Small intestine (tissue), 16 donors: ENCODE measurements at places on chromosomes 5 and 9.
A peak's percentile ranks its signal among the peaks of the same experiment; 100 is the strongest.

GRCh38 chr5:103829585-103829984, 267.0 kb upstream of the NUDT12 start:
- H3K27ac ChIP-seq, result no peak overlapping the region
- H3K4me3 ChIP-seq, result no peak overlapping the region
- H3K27me3 ChIP-seq, result no peaks in the 10 kb centered on the region
- H3K4me1 ChIP-seq, result no peaks in the 10 kb centered on the region
- H3K36me3 ChIP-seq, result no peaks in the 10 kb centered on the region

DNA sequence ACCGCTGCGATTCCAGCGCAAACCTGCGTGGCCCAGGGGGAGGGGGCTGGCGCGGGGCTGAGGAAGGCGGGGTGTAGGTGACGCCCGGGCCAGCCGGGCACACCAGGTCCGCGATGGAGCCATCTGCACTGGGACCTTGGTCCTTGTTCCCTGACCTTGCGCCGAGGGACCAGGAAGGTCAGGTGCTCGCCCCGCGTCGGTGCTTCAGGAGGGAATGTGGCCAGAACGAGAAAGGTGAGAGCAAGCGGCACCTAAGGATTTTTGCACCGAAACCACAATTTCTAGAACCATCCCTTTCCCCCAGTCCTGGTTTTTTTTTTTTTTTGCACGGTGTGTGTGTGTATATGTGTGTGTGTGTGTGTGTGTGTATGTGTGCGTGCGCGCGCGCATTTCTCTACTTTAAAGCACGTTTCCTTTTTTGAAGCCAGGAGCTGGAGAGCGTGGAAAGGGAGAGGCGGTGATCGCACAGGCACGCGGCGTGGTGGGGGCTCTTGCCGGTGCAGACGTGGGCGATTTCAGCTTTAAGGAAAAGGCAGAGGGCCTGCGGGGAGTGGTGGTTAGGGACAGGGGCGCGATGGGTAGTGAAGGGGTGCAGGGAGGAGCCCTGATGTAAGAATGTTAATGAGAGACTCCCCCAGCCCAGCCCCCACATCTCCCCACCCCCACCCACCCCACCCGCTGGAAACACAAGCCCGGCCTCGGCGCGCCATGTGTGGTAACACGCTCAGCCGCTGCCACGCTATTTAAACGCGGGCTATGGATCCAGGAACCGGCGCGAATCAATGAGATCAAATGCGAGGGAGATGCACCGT, at the start of gene NPR3:
NPR3 (plus strand) TSS at position 772 of the 812 bp plus-strand sequence. CDS start 456 bp downstream, outside the sequence.
- no peak for DNase-seq
- H3K36me3 ChIP-seq, result no peaks in the 10 kb centered on the region
- H3K27me3 ChIP-seq, result peaks cover 58% of the 10 kb centered on the region
- peak within 1 kb of the TSS; percentile 65 for H3K27ac ChIP-seq
- H3K4me3 ChIP-seq, result peak within 1 kb of the TSS; percentile 66
- H3K4me1 ChIP-seq, result no peaks in the 10 kb centered on the region

DNA sequence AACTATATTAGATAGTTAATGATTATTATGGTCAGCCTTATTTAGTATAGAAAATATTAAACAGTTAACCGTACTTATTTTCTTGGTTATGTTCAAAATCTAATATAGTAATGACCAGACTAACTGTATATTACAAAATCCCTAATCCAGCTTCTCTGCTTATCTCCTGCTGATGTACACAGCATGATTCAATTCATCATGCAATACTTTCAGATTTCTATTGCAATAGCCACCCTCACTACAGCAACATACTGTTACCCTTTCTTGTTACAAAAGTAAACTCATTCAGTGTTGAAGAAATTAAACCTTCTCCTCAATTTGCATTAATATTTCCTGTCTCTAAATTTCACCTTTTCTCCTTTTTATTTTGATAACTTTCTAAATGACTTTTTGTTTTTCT, 1375.0 kb upstream of the NUDT12 start:
- no peaks in the 10 kb centered on the region for H3K4me1 ChIP-seq
- no peak for DNase-seq
- no peaks in the 10 kb centered on the region for H3K36me3 ChIP-seq
- H3K27ac ChIP-seq, result no peak overlapping the region

- no peaks in the 10 kb centered on the region for H3K36me3 ChIP-seq
- no peak overlapping the region for H3K27ac ChIP-seq
- H3K4me1 ChIP-seq, result no peaks in the 10 kb centered on the region
- no peak for DNase-seq
Measured at GRCh38 chr5:107329850-107330249, 340.9 kb downstream of the EFNA5 start.

DNA sequence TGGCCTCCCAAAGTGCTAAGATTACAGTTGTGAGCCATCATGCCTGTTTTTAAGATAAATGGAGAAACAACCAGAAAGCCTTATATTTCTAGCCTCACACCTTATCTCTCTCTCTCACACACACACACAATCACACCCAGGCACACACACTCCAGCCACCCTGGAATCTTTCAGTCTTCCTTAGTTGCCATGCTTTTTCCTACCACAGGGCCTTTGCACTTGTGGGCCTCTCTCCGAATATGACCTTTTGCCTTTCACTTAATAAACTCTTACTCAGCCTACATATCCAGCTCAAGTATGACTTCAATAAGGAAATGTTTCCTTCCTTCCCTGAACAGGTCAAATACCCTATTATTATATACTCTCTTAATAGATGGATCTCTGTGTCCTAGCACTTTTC, 290.7 kb downstream of the NFIB start:
- no peaks in the 10 kb centered on the region for H3K36me3 ChIP-seq
- no peak overlapping the region for H3K27ac ChIP-seq
- H3K27me3 ChIP-seq, result no peaks in the 10 kb centered on the region
- DNase-seq, result no peak

DNA sequence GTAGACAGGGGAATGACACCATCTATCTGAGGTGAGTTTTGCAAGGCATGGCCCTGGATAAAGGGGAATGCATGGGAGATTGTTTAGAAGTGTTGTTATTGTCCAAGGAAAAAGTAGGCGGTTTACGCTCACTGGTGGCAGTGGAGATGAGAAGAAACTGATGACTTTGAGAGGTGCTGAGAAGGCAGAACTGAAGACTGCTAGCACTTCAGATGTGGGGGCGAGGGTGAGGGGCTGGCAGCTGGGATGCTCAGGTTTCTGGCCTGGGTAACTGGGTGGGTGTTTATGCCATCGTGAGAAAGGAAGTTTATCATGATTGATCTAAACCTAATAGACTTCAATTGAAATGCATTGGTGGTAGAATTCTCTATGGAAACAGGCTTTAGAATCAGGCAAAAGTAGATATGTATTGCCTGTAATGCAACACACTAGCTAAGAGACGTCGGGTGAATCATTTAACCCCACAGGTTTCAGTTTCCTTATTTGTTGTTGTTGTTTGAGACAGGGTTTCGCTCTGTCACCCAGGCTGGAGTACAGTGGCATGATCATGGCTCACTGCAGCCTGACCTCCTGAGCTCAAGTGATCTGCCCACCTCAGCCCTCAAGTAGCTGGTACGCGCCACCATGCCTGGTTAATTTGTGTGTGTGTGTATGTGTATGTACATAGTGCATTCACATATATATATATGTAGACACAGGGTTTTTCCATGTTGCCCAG, 123.5 kb downstream of the SLC24A2 start:
- no peak for DNase-seq
- H3K27ac ChIP-seq, result no peak overlapping the region
- peaks cover 2% of the 10 kb centered on the region for H3K27me3 ChIP-seq
- H3K36me3 ChIP-seq, result no peaks in the 10 kb centered on the region
- H3K4me1 ChIP-seq, result no peaks in the 10 kb centered on the region

DNA sequence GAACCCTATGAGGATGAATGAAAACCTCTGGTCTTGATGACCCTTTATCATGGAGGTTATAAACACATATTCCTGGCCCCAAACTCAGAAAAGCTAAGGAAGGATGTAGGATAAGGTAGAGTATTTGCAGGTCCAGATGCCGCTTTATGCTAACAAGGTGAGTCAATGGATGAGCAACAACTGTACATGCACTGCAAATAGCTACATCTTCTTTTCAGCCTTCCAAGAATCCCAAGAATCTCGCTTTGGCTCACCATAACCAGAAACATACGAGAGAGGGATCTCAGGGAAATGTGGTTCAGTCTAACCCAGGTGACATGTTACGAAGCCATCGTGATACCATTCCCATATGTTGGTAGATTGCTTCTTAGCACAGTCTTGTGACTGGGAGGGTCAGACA, 152.3 kb upstream of the ANKH start:
- no peak for DNase-seq
- H3K4me3 ChIP-seq, result no peak overlapping the region
- H3K36me3 ChIP-seq, result no peaks in the 10 kb centered on the region
- H3K27ac ChIP-seq, result no peak overlapping the region
- no peaks in the 10 kb centered on the region for H3K4me1 ChIP-seq

- no peak for DNase-seq
- H3K4me1 ChIP-seq, result no peaks in the 10 kb centered on the region
- H3K27ac ChIP-seq, result no peak overlapping the region
Measured at GRCh38 chr9:18154661-18155060, 319.3 kb upstream of the ADAMTSL1 start.
